ENCODE measurements at places on chromosomes 12 and 14.

DNA sequence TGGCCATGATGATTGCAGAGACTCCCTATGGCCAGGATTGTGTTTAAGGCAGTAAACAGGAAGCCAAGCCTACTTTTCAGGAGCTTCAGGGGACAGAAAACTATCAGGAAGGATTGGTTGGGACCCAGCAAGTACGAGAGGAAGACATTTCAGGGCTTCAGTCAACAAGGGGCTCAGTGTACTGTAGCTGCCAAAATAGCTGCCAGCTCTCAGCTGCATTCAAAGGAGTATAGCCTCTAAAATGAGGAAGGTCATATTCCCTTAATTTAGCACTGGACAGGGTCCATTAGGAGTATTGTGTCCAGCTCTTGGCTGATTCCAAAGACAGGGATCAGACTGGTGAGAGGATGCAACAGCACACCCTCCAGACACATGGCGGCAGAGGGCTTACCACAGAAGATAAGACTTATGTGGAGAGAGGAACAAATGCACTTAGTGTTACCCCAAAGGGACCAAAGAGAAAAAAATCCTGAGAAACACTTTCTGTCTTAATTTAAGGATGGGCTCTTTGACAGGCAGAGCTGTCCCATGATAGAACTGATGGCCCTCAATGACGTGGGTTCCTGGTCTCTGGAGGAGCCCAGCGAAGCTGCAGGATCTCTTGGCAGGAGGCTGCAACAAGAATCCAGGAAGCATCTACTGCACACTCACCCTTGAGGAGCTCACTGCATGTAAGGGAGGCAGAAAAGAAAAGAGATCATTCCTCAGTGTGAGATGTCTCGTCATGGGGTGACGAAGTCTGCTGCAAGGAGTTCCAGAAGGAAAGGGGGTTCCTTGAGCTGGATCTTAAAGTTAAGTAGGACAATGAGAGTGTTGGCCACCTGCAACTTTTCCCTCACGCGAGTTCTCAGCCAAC, 14.8 kb downstream of the BDKRB1 start:
- DNase-seq = no peak

- no peak for DNase-seq
Measured at GRCh38 chr12:9343731-9344130, 135.5 kb upstream of the PZP start.

DNA sequence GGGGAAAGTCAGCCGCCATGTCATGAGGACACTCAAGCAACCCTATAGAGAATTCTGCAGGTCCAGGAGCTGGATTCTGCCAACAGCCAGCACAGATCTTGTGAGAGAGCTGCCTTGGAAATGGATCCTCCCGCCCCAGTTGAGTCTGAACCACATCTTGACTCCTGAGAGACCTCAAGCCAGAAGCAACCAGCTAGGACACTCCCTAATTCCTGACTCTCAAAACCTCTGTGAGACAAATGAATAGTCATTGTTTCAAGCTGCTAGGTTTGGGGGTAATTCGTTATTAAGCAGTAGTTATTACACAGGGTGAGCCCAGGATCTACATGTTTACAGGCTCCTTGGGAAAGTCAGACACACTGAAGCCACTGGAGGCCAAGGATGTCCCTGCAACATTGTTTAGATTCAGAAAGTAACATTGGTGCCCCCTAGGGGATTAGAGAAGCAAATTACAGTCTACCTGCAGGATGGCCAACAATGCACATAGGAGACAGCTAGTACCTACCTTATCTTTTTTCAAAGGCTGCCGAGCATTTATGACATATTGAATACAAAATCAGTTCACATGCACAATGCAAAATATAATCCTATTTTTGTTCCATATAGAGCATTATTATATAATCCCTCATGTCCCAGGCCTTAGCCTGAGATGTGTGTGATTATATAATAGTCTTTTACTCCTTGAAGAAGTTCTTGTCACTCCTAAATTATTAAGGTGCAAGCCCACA, 57.9 kb upstream of the FICD start:
- peak; percentile 49 for DNase-seq

DNA sequence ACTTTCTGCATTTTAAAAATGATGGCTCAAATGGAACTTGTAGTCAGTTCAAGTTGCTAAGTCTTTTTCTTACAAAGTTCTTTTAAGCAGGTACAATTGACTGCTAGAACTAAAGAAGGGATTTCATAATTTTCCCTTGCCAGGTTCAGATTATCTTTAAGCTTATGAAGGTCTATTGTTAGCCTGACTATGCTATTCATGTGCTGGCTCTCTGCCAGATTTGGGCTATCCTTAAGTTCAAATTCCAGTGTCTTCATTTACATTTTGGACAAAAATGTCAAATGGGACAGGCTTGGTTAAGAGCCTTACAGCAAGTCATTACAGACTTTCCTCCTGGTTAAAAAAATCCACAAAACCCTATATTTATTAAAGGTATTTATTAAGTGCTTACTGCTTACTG, 42.3 kb downstream of the INSM2 start:
- no peak for DNase-seq

All from HuH-7.5 (cell line).